ENCODE measurements at places on chromosomes 16 and 17.

- DNase-seq, result no peak
These were observed 62.8 kb upstream of the GPR139 start for GRCh38 chr16:20136446-20136968.

DNA sequence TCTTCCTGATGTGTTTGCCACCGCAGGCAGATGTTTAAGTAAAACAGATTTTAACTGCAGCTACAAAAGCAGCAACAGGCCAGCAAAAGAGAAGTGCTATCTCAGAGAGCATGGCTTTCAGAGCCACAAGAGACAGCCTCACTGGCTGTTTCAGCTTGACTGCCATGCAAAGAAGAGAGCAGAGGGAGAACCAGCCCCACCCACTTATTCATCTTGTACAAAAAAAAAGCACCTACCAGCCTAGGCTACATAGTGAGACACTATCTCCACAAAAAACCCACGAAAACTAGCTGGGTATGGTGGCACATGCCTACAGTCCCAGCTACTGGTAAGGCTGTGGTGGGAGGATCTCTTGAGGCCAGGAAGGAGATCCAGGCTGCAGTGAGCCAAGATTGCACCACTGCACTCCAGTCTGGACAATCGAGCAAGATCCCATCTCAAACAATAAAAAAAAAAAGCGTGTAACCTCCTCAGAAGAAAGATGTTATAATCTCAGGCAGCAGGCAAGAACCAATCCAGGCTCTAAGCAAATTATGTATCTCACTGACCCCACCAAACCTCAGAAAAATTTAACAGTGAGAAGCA, 30.0 kb downstream of the STH start:
- no peak for DNase-seq

- no peak for DNase-seq
These were observed 23.8 kb downstream of the EPN2 start for GRCh38 chr17:19260958-19261357.

DNA sequence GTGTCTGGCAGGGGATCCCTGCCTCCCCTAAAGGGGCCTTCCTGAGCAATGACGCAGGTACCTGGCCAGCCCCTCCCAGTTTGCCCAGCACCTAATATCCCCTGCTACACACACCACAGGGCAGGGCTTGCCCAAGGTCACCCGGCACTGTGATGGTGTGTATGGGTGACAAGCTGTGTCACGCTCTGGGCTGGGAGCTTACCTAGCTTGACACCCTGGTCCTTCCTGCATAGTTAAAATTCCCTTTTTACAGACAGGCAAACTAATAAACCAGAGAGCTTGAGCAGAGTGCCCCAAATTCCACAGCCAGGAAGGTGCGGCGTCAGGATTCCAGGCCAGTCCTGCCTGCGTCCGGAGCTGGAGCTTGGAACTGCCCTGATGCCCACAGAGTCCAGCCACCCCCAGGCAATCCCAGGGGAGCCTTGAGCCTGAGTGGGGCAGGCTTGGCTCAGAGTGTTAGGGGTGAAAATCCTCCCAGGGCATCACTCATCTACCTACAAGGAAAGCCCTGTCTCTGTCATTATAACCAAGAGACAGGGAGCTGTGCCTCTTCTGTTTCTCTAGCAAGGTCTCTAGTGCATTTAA, 18.1 kb downstream of the MMP15 start:
- DNase-seq, result no peak

DNA sequence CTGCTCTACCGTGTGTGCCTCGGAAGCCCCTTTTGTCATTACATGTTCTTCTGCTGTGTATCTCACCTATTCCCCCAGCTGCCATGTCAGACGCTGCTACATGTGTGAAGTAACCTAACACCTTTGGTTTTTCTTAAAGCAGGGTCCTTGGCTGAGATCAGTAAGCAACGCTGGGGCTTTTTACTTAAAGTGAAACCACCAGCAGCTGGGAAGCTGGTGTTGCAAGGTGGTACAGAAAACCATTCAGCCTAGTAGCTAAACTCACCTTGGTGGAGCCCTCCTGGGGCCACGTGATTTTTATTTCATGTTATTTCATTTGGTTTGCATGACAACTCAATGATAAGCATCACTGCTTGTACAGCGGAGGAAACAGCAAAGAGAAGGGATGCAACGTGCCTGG, 62.6 kb downstream of the PLCG2 start:
- DNase-seq, result no peak

Data from SK-N-DZ (cell line).